ENCODE measurements at places on chromosomes 7 and 10.

DNA sequence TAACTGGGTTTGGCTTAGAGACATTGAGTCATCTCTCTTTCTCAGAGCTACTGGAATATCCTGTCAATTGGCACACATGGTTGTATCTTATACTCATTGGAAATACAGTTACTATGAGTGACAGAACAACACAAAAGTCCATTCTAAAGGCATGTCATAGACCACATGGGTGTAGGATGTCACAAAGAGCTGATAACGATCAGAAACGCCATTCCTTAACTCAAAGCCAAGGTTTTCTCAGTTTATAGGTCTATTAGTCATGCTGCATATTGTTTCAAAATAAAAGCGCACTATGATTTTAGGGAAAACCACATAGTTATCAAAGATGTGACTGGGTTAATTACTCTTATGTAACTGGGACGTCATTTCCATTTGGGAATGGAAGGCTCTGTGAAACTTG is 147.2 kb upstream of the FAM171A1 start:
- no peak for DNase-seq

GRCh38 chr7:87511510-87511909 is 36.0 kb upstream of the ABCB4 start:
- no peak for DNase-seq

GRCh38 chr7:35285799-35286198 is 31.9 kb upstream of the TBX20 start:
- no peak for DNase-seq

GRCh38 chr10:33423154-33423529 is 88.7 kb upstream of the NRP1 start:
- no peak for DNase-seq

- DNase-seq, result no peak
Measured at GRCh38 chr7:2452074-2452507, 24.1 kb downstream of the GRIFIN start.

GRCh38 chr10:95697429-95697828 is 3.7 kb upstream of the TCTN3 start:
- DNase-seq, result no peak

GRCh38 chr10:77400033-77400432 is 237.6 kb downstream of the KCNMA1 start:
- DNase-seq, result no peak

GRCh38 chr7:3087243-3087755 is 43.6 kb upstream of the CARD11 start:
- DNase-seq, result no peak

DNA sequence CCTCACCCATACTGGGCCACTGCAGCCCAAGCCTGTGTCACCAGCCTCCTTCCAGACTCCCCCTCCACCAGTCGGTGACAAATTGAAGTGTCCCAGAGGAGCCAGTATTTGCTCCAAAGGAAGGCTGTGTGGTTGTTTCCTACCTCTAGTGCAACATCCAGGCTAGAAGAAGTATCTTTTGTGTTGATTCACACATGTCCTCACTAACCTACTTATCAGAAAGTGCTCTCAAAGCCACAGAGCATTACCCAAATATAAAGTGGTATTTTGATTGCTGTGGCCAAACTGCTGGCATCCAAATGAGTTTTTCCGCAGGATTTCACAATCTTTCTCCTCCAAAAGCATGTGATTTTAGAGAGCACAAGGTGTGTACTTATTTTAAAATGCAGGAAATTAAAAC is 134.8 kb downstream of the CUL2 start:
- no peak for DNase-seq

DNA sequence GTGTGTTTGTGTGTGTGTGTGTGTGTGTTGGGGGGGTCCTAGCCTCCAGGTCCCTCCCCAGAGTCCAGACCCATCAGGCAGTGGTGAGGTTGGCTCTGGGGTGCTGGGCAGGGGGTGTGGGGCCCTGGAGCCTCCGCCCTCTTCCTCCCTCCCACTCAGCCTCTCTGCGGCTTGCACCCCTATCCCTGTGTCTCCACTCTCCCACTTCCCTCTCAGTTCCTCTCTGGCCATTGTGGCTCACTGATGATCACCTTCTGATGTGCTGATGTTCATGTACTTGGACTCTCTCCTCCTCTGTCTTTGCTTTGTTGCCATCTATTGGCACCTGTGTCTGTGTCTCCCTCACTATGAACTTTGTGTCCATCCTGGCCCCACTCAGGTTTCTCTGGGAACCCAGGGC is 298.7 kb downstream of the ZEB1 start:
- no peak for DNase-seq

DNA sequence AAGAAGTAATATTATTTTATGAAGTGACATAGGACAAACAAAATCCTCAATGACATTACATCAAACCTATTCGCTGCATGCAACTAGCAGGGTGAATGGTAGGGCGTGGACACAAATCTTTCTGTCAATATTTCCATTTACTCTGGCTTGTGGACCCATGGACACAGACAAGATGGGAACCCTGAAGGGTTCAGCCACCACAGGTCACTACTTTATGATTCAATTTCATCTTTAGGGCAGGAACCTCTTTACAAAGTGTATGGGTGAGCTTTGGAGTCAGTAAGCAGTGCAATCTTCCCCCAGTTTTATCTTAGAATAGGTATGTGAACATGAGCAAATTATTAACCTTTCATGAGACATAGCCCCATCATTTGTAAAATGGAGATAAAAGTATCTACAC is 982.4 kb upstream of the LRRTM3 start:
- DNase-seq, result no peak

- no peak for DNase-seq
Measured at GRCh38 chr7:49766966-49767365, 6.5 kb upstream of the VWC2 start.

DNA sequence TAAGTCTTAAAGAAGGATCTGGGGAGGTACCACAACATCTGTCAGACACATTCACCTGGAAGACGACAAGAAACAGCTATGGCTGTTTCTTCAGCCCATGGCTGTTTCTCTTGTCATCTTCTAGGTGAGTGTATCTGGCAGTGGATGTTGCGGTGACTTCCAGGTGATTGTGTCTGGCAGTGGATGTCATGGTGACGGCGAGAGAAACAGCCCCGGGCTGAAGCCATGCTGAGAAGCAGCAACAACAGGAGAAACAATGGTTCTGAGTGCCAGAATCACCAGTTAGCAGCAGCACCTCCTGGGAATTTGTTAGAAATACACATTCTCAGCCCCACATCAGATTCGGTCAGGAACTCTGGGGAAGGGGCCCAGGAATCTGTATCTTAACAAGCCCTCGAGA is 68.6 kb upstream of the SYPL1 start:
- DNase-seq, result no peak

- DNase-seq, result peak; percentile 45
Measured at GRCh38 chr7:105760551-105761447, 115.6 kb downstream of the ATXN7L1 start.

- no peak for DNase-seq
Measured at GRCh38 chr10:132878091-132878729, 64.2 kb downstream of the CFAP46 start.

DNA sequence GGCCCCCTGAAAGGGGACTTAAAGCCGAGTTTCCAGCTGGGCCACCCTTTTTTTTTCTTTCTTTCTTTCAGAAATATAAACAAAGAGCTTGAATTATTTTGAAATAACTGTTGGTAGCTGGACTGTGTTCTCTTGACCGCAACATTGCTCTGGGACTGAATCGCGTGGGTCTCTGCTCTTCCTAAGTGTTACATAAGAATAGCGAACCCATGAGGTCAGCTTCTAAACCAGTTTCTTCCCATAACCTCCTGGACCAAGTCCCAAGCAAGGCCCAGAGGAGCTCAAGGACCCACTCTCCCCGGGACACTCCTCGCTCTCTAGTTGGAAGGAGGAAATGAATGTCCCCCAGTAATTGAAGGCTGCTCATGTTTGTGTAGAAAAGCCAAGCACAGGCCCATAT is 91.1 kb downstream of the CXCL12 start:
- no peak for DNase-seq

- DNase-seq, result no peak
Measured at GRCh38 chr7:92944633-92945032, 108.3 kb upstream of the CDK6 start.

DNA sequence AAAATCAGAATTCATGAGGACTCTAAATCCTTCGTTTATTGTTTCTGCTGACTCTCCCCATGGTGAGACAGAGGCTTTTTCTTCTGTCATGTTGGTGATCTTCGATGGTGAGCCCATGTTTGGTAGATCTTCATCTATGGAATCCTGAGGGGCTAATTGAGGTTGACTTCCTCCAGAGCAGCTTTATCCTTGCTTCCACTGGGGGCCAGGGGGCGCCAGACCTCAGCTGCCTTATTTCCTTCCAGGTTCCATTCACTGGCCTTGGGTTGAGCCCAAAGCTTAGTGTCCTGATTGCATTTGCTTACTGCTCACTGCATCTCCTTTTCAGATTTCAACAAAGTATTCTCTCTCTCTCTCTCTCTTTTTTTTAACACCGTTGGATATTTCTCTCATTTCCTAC is 80.7 kb downstream of the GCC1 start:
- DNase-seq, result no peak

DNA sequence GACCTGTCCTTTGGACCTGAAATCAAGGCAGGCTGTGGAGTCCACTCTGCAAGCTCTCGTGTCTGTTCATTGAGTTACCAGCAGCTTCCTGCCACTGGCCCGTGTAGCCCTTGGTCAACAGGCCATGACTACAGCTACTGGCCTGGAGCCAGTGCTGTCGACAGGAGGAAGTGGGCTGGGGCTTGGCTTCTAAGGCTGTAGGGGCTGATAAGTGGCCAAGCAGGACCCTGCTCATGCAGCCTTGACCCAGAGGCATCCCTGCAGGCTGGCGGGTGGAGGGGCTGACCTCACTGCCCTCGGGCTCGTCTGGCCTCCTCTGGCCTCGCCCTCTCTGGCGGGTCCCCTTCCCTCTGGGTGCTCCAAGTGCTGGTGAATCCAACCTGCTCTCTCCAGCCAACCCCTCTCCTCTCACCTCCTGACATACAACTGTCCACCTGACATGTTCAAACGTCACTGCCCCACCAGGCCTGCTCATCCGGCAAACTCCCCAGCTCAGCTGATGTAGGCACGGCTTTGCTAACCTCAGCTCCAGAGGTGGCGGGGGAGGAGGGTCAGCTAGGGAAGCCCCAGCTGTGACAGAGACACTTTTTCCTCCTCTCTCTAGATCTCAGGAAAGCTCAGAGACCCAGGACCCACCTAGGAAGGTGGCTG is 188.6 kb upstream of the LYZL2 start:
- DNase-seq, result no peak

DNA sequence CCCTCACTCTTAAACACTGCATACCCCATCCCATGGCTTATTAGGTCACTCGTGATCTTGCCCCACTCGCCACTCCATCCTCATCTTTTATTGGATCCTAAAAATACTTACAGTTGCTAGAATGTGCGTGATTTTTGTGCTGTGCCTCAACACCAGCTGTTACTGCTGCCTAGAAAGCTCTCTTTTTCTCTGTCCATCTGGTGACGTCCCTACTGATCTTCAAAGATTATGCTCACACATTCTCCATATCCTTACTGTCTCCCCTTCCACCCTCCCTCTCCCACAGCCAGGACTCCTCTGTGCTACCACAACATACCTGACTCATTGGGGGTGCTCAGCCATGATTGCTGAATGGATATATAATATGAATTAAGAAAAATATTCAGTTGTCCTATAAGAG is 42.0 kb downstream of the CDK6 start:
- DNase-seq, result no peak

DNA sequence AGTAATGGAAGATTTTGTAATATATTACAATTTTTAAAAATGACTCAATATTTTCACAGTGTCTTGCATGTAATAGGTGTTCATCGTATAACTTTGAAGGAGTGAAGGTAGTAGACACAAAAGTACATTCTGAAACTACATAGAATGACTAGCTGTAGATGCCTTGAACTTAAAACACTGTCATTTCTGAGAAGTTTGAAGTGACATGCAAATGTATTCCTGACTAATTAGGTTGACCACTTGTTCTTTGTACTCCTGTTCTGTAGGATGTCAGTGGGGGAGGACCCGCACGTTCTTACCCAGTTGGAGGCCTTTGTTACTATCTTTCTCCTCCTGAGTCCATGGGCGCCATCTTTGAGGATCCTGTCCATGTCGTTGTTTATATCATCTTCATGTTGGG is 31.2 kb downstream of the SEC61A2 start:
- no peak for DNase-seq

DNA sequence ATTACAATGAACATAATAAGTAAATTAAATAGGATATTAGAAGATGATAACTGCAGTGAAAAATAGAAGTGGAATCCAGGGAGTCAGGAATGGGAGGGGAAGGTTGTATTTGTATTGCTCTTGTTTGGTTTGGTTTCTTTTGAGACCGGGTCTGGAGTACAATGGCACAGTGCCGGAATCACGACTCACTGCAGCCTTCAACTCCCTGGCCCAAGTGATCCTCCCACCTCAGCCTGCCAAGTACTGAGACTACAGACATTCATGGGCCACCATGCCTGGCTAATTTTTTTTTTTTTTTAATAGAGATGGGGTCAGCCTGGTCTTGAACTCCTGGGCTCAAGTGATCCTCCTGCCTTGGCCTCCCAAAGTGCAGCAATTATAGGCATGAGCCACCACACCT is 59.9 kb upstream of the LRRC4 start:
- DNase-seq, result no peak

DNA sequence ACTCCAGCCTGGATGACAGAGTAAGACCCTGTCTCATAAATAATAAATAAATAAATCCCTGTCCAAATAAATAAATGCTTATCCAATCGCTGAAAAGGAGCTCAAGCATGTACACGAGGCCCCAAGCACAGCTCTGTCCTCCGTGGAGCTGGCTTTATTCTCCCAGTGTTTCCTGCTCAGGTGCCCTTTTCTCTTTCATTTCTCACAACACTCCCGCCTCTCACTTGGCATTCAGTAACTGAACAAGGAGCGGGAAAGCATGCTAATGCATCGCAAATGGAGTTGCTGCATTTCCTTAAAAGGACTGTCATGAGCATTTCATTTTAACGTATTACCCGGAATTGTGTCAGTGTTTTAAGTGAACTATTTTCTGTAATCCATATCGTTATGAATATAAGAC is 210.9 kb upstream of the C7orf33 start:
- no peak for DNase-seq

DNA sequence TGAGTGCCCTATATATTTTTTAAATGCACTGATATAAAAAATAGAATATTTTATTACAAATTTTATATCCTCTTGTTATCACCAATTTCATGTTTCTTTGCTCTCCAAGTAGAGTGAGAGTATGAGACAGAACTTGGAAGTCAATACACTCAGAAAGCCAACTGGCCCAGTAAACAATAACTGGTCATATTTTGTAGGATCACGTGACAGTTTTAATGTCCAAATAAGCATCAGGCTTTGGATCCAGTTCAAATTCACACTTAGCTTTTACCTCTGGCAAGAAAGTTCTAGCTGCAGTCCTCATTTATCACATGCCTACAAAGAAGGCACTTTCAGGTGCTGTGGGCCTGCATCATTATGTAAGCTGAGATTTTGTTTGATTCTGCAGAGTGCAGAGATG is 21.6 kb upstream of the TPK1 start:
- DNase-seq, result no peak

- no peak for DNase-seq
Measured at GRCh38 chr7:79272938-79273337, 180.5 kb downstream of the MAGI2 start.

GRCh38 chr10:77969114-77969513 is 42.6 kb upstream of the DLG5 start:
- DNase-seq, result no peak

Measured in CD4-positive, alpha-beta memory T cell (primary cell).